Chondrocyte (in vitro differentiated cells): ENCODE measurements at places on chromosomes 11 and 22. TPM values are rescaled to one million over a fixed set of nuclear protein-coding genes. Genes with fewer than 3 reads are reported as not detected.

Gene HBE1
- total RNA-seq, result not detected in 3 replicates

Gene LRP4
- total RNA-seq, result 7.0 to 14.8 TPM (median 7.1 TPM) in 3 replicates

Gene CNTN5
- not detected in 3 replicates for total RNA-seq

Gene KCNK7
- total RNA-seq, result 0.22 to 0.44 TPM in 2 of 3 replicates, not detected in the other

Gene SAA1
- not detected in 3 replicates for total RNA-seq

Gene ARHGAP42
- total RNA-seq, result 15.0 to 16.1 TPM (median 15.1 TPM) in 3 replicates

Gene MED15
- total RNA-seq, result 105 to 111 TPM (median 110 TPM) in 3 replicates

Gene RASD2
- 0.27 to 0.28 TPM in 2 of 3 replicates, not detected in the other for total RNA-seq

Gene PATE4
- total RNA-seq, result not detected in 3 replicates

Gene TUB
- total RNA-seq, result 14.1 to 17.2 TPM (median 14.3 TPM) in 3 replicates

Gene TSPAN4
- total RNA-seq, result 62.3 to 115 TPM (median 69.2 TPM) in 3 replicates

Gene CHRM4
- total RNA-seq, result 0.38 to 0.42 TPM in 2 of 3 replicates, not detected in the other

Gene TIGD3
- 0.10 to 0.18 TPM in 2 of 3 replicates, not detected in the other for total RNA-seq

Gene KCNJ5
- 0.15 to 0.18 TPM in 2 of 3 replicates, not detected in the other for total RNA-seq

Gene MALAT1
- total RNA-seq, result 11,810 to 14,376 TPM (median 12,130 TPM) in 3 replicates

Gene CASP5
- not detected in 3 replicates for total RNA-seq

Gene SEPTIN3
- total RNA-seq, result 0.87 to 0.92 TPM (median 0.92 TPM) in 3 replicates

Gene SLC1A2
- total RNA-seq, result 0.10 to 1.1 TPM (median 0.26 TPM) in 3 replicates

Gene RBFOX2
- total RNA-seq, result 140 to 148 TPM (median 147 TPM) in 3 replicates

Gene PRDM11
- 32.9 to 35.1 TPM (median 35.0 TPM) in 3 replicates for total RNA-seq

Gene SLC22A12
- not detected in 3 replicates for total RNA-seq

Gene IL17REL
- 0.17 to 0.23 TPM in 2 of 3 replicates, not detected in the other for total RNA-seq

Gene XKR3
- not detected in 3 replicates for total RNA-seq

Gene MAML2
- total RNA-seq, result 19.0 to 25.2 TPM (median 19.1 TPM) in 3 replicates

Gene NAALAD2
- total RNA-seq, result 0.23 to 1.7 TPM (median 1.1 TPM) in 3 replicates

Gene OR8I2
- not detected in 3 replicates for total RNA-seq

Gene ART5
- total RNA-seq, result 0.44 to 0.72 TPM (median 0.67 TPM) in 3 replicates

Gene GSTT2
- not detected in 3 replicates for total RNA-seq

Gene TENM4
- 2.8 to 34.3 TPM (median 3.8 TPM) in 3 replicates for total RNA-seq

Gene HTR3B
- not detected in 3 replicates for total RNA-seq

Gene MOV10L1
- 0.51 to 1.1 TPM (median 1.1 TPM) in 3 replicates for total RNA-seq

Gene CHADL
- total RNA-seq, result 0.36 to 1.3 TPM (median 0.39 TPM) in 3 replicates

Gene CYB5R2
- 7.0 to 12.7 TPM (median 12.6 TPM) in 3 replicates for total RNA-seq

Gene ELMOD1
- total RNA-seq, result 0.15 TPM in 1 of 3 replicates, not detected in the others

Gene TMEM191C
- 0.49 to 1.7 TPM (median 1.5 TPM) in 3 replicates for total RNA-seq
